Activated T-helper 9 cell treated with anti-CD3 and anti-CD28 coated beads, Interleukin-2, amount 50 U/mL, for 16 hours (primary cell): ENCODE measurements at places on chromosomes 3 and 15.

DNA sequence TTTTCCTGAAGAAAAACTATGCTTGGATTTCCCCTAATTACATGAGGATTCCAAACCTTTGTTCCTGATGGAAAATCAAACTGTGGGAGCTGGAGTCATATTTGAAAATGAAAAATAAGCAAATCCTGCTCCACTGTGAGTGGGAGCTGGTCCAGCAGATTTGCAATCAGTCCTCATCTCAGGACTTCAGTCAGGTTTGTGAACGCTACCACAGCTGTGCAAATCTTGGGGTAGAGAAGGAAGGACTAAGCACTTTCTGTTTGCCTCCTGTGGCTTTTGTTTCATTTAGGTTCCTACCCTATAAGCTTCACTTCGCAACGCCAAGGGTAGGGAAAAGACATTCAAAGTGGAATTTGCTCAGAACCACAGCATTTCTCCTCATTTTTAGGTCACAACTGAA, 238.2 kb downstream of the TUSC7 start:
- DNase-seq, result no peak

- DNase-seq, result no peak
Measured at GRCh38 chr15:58438111-58438510, 6.3 kb downstream of the LIPC start.

DNA sequence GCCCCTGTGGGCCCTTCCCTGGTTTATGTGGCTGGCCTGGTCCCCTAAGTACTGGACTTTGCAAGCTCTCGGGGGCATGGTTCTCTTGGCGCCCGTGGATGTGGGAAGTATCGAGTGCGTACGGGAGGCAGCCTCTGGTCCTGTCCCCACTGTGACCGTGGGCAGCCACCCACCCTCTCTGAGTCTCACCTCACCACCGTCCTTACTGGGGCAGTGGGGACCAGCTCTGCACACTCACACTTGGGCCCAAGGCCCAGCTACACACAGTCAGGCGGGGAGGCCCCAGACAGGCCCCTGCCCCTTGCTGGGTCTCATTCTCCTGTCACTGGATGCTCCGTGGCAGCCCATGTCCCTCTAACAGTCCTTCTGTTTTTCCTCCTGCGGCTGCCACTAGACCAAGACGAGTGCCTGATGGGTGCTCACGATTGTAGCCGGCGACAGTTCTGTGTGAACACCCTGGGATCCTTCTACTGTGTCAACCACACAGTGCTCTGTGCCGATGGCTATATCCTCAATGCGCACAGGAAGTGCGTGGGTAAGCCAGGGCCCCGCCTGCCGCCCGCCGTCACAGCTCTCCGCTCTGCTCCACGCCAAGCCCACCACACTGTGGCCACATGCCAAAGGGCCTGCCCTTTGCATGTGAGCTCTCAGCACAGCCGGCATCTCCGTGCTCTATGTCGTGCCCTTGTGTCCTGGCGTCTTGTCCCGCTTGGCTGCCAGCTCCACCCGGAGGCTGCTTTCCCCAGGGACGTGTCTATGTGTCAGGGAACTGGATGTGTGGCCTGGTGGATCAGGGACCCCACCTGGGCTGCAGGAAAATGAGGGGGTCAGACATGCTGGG, 72.7 kb downstream of the FBLN2 start:
- DNase-seq, result no peak

- no peak for DNase-seq
Measured at GRCh38 chr15:75577401-75578172, 1.5 kb downstream of the PTPN9 start.

- no peak for DNase-seq
Measured at GRCh38 chr3:46089237-46090011, 62.1 kb upstream of the XCR1 start.

DNA sequence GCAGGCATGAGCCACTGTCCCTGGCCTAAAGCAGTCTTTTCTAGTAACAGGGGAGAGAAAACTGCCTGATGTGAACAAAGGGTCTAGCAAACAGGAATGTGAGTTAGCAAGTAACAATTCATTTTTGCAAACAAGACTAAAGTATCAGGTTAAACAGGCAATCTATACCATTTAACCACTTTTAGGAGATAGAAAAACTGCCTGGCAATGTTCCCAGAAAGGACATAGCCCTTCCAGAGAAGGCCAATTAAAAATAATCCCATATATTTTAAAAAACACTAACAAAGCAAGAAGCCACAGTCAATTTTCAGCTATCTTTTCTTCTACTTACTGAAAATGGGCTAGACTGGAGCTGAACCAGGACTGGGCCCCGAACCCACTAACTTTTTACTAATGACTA, 6.3 kb downstream of the RBSN start:
- DNase-seq, result no peak

DNA sequence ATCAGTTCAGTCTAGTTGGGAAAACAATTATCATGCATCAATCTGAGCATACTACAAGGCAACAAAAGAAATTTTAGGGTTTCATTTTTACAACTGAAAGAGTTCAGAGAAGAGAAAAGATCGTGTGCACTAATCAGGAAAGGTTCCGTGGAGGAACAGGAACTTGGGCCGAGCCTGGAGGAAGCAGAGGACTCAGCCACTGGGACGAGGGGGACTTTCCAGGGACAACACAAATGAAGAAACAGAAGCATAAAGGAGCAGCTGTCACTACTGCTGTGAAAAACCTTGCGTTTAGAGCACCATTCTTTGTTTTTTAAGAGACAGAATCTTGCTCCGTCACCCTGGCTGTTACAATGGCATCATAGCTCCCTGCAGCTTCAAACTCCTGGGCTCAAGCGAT, 60.5 kb downstream of the MYO1E start:
- no peak for DNase-seq

DNA sequence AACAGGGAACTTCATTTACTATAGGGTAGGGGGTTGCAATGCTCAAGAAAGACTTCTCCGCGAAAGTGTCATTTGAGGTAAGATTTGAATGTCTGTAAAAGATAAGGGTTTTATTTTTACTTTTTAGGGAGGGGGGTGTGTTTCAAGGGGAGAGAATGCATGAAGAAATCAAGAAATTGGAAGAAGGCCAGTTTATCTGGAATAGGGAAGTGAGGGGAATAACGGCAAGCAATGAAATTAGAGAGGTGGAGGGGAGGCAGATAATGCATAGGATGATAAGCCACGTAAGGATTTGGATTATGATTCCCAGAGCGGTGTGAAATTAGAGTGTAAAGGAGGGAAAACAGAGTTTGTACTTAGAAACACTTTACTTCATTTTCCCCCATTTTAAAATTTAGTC, 63.0 kb upstream of the MB21D2 start:
- no peak for DNase-seq

GRCh38 chr3:195896361-195897080, 11.8 kb downstream of the TNK2 start:
- no peak for DNase-seq

GRCh38 chr15:68317281-68318007, 39.9 kb downstream of the FEM1B start:
- no peak for DNase-seq

DNA sequence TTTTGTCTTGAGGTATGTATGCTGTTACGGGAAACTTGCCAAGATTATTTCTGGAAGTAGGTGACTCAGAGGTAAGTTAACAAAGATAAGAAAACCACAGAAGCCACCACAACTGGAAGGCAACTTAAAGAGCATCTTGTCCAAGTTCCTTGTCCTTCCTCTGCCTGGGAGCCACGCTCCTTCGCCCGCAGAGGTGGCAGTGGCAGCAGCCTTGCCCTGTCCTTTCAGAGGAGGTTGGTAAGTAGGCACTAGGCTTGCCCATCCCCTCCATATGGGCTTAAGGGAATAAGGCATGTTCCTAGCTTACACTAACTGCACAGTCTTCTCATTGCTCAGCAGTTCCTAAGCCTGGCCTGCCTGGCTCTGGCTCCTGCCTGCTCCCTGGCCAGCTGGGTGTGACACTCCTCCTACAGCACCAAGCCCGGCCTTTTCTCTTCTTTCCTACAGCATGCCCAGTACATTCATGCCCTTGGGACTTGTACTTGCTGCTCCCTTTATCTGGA, 48.0 kb upstream of the RAB6B start:
- no peak for DNase-seq

DNA sequence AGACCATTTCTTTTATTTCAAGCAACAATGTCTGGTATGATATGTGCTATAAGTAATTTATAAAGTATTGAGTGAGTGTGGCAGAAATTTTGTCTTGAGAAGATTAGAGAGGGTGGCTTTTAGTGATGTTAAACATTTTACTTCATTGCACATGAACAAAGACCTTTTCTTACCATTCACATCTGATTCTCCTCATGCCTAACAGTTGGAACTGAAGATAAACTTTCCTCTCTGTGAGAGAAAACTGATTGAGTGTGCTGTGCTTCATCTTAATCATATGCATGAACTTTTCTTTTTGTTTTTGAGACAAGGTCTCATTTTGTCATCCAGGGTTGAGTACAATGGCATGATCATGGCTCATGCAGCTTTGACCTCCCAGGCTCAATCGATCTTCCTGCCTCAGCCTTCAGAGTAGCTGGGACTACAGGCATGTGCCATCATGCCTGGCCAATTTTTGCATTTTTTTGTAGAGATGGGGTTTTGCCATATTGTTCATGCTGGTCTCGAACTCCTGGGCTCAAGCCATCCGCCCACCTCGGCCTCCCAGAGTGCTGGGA, 377.7 kb upstream of the GOLIM4 start:
- DNase-seq, result no peak

GRCh38 chr3:139020868-139021234, at the start of gene PRR23B:
Gene PRR23B (minus strand): TSS chr3:139020926. CDS start chr3:139020661, 265 bp downstream.
- no peak for DNase-seq

DNA sequence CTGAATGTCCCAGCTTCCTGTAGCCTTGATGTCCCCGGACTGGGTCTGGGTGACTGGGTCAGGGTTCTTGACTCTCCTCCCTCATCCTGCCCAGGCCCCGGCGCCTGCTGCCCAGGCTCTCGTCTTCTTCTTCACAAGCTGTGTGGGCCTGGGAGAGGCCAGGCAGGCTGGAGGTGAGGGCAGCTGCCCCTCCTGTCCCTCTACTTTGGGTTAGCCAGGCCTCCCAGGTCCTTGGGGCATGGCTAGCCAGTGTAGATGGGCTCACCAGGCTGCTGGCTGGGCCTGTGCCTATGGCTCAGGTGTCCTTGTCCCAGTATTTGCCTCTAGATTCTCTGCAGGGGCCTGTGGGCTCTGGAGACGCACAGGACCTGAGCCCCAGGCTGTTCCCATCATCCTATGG, 31.8 kb downstream of the TKT start:
- DNase-seq, result no peak

GRCh38 chr3:172591876-172592771, 68.9 kb upstream of the TNFSF10 start:
- peak; percentile 70 for DNase-seq

DNA sequence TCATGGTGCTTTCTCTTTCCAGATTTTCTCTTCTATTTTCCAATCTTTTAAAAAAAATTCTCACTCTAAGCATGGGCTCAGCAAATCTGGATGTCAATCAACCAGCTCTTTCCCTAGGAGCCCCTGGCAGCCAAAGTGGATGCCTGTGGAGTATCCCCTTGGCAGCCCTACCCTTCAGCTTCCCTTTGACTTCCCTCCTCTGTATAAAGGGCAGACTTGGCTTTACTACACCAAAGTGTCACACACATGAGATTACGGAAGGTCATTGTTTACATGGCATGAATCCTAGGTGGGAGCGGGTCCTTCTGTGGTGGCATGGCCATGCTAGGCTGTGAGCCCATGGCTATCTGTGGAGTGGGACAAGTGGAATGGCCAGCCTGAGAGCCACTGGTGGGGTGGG, 379.9 kb downstream of the GABRB3 start:
- no peak for DNase-seq

GRCh38 chr3:67000009-67000408, 1.9 kb downstream of the KBTBD8 start:
- DNase-seq, result no peak

- no peak for DNase-seq
Measured at GRCh38 chr3:23915537-23916108, 1.2 kb downstream of the NKIRAS1 start.

DNA sequence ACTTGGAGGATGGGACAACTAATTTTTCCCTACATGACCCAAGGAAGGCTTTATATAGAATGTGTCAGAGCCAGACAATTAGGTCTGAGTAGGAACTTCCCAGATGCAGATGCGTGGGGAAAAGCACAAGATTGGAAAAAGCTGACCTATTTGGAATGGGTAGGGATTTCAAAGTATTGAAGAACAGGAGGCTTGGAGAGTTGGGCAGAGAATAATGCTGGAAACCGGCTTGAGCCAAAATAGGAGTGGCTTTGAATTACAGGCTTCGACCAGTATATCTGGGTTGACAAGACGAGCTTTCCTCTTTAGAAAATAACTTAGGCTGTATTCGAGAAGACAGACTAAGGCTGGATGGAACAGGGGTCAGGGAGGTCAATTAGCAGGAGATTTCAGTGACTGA, 181.1 kb downstream of the GBE1 start:
- DNase-seq, result no peak

- DNase-seq, result no peak
Measured at GRCh38 chr3:171251835-171252234, 208.4 kb downstream of the TNIK start.

DNA sequence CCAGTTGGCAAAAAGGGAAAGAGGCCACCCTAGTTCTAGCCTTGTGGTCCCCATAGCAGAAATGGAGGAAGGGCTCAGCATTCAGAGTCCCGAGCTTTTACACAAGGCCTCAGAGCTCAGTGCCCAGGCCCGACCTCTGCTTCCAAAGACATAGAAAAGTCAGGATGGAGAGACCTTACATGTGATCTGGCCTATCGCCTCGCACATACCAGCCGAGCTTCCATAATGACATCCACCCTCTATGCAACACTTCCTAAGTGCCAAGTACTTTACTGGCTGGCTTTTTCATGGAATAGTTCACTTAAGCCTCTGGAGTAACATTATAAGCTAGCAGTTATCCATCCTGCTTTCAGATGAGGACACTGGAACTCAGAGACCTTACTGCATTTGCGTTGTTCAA, 275.9 kb downstream of the FAM43A start:
- no peak for DNase-seq

DNA sequence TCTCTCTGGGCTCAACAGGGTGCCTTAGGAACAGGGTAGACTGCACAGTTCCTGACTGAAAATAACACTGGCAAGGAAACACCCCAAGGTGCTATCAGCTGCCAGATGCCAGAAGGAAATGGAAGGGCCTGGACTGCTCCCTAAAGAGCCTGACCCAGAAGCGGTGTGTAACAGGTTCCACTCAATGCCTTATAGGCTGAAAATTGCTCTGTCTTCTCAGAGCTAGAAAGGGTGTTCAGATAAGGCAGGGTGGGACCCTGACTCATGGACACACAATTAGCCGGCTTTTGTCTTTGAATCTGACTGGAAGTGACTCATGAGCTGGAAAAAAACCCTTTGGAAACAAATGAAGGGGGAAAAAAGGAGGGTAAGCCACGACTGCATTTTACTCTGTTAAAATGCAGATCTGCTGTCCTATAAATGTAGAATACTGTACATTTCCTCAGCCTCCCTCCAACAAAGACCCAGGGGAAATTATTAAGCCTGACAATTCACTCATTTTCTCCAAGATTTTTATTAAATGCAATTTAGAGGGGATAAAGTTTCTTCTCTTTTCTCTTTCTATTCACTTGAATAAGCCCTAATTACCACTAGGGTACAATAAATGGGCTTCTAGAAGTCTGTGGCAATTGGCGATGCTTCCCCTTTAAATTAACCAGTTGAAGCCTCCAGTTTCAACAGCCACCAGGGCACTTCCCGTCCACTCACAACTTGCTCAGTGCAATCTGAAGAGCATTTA, 160.2 kb upstream of the TBL1XR1 start:
- no peak for DNase-seq
